Fibroblast of skin of scalp (primary cell): ENCODE measurements at places on chromosomes 6 and 20.

- no peak for DNase-seq
Observed at GRCh38 chr6:11536795-11537194, 754 bp upstream of the TMEM170B start.

GRCh38 chr20:56428881-56429280 lies 16.8 kb downstream of the CASS4 start:
- DNase-seq = no peak

GRCh38 chr6:132364306-132365074 lies 36.8 kb downstream of the MOXD1 start:
- DNase-seq = no peak

- DNase-seq = no peak
Observed at GRCh38 chr6:819122-819521, 126.2 kb upstream of the EXOC2 start.

- DNase-seq = no peak
Observed at GRCh38 chr6:76861403-76861802, 601.9 kb downstream of the HTR1B start.

DNA sequence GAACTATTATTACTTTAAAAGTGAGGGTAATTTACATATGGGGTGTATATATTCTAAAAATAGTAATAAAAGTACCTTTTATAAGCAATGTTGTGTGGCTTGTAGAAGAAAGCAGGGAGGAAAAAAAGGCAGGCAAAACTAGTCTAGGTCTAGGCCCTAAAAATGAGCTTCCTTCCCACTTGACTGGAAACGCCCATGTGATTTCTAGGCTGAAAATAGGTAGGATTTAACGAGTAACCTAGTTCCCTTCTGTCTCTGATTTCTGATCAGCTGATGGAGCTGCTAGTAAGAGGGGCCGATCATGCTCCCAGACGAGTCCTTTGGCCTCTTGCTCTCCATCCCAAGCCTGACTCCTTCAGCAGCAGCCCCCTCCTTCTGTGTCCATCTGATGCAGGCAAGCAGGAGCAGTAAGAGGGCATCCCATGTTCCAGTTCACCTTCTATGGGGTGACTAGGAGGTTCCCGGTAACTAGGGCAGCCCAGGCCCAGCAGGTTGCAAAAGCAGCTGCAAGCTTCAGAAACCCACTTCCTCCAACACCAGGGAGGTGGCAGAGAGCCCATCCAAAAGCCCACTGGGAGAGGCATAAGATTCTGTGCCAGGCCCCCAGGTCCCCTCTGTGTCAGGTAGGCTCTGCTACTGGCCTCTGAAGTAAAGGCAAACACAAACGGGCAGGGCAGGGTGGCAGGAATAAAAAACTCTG lies 24.4 kb downstream of the TBC1D20 start:
- no peak for DNase-seq

DNA sequence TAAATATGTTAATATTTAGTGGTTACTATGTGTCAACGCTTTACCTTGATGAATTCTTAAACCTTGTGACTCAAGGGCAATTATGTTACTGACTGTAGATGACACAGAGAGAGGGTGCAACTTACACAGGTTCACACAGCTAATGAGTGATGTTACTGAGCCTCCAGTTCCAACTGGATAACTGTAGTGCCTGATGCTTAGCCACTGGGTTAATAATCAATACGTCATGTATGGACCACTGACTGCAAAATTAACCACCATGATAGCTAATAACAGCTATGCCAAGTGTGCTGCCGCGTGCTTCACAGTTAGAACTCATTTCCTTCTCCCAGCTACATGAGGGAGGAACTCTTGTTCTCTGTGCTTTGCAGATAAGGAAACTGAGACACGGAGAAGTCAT lies 45.4 kb downstream of the SIRPA start:
- DNase-seq = no peak

GRCh38 chr6:167952512-167952859 lies 45.0 kb upstream of the KIF25 start:
- DNase-seq = no peak
